Activated CD4-positive, CD25-positive, alpha-beta regulatory T cell treated with anti-CD3 and anti-CD28 coated beads, Interleukin-2, amount 50 U/mL, for 24 hours (primary cell): ENCODE measurements at places on chromosomes 5 and 9.

DNA sequence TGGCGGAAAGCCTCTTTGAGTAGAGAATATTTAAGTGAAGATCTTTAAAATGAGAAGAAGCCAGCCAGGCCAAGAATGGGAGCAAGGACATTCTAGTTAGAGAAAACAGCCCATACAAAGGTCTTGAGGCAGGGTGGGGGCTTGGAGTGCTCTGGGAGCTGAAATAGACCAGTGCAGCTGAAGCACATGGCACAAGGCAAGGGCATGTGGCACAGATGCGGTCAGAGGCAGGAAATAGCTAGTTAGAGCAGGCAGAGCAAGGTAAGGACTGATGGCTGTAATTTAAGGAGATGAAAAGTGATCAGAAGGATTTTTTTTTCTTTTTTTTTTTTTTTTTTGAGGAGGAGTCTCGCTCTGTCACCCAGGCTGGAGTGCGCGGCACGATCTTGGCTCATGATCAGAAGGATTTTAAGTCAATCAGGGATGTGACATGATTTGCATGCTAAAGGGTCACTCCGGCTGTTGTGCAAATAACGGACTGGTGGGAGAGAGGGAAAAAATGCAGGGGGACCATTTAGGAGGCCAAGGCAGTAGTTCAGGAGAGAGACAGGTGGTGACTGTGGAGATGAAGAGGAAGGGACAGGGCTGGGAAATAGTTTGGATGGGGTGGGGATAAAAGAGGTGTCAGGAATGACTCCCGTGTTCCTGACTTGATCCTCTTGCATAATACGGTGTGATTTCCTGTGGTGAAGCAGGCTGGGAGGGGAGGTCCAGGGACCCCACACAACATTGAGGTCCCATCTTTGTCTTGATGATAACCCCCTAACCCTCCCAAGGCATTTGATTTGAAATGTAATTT lies 207.6 kb downstream of the HSPA4 start:
- no peak for ATAC-seq

DNA sequence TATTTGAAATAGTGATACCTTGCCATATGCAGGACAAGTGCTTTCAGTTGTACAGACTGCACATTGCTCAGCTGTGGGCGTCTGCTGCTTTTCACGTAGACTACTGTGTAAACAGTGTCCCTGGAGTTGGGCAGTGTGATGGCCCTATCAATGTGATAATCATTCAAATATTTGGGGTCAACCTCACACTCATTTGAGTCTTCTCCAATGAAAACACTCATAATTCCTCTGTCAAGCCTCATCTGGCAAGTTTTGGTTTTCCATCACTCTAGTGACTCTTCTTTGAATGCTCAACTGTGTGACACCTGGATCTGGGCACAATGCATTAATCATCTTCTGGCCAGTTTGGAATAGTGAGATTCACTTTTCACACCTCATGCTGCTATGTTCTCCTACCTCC lies 64.4 kb downstream of the UGCG start:
- ATAC-seq: no peak

- ATAC-seq: peak; percentile 62
Observed at GRCh38 chr5:141637123-141637766, 448 bp downstream of the RELL2 start.

GRCh38 chr5:97181856-97182545 lies 1.0 kb downstream of the RIOK2 start:
- ATAC-seq: no peak

GRCh38 chr9:4059437-4059836 lies 240.4 kb downstream of the GLIS3 start:
- ATAC-seq: no peak

DNA sequence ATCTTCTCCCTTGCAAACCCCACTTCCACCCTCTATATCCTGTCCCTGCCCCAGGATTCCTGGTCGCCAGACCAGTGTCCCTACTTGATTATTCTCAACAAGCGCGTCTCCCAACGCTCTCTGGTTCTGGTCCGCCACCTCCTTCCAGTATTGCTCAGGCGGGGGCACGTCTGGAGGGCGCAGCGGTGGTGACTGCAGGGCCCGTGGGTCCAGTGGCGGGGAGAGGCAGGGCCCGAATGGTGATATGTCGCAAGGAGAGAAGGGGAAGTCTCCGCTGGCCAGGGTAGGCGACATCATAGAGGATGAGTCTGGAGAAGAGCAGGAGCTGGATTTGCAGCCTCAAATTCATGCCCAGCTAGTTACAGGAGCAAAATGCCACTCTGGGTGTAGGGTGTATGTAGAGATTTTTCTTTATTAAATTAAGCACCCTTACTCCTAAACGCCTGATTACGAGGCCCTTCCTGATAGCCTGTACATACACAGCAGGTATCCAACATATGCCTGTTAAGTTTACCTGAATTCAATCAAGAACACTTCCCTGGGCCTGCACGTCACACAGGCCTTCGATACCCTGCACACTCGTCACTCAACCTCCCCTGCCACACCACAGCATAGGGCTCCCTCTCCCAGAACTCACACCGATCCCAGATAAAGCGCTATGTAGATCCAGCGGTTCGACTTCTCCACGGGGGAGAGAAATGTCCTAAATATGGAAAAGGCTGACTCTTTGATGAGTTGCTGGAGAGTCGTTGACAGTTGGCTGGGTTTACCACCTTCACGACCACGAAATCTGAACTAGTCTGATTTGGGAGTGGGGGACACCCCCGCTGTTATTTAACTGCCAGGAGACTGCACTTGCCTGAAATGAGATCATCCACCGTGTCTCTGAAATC lies 4.8 kb downstream of the MCIDAS start:
- no peak for ATAC-seq
